ENCODE measurements at places on chromosomes 2 and 18. TPM values are rescaled to one million over a fixed set of nuclear protein-coding genes. Genes with fewer than 3 reads are reported as not detected.

The AMER3 gene
- 33.7 TPM for total RNA-seq

The UGT1A7 gene
- not detected for total RNA-seq

The PLGLB1 gene
- total RNA-seq, result 7.4 TPM

The BCL2 gene
- 21.2 TPM for total RNA-seq

The HSPD1 gene
- total RNA-seq, result 210 TPM

Data from diencephalon (tissue), 1 donor.